Dermis blood vessel endothelial cell (primary cell): ENCODE measurements at places on chromosomes 11 and 22. TPM values are rescaled to one million over a fixed set of nuclear protein-coding genes. Genes with fewer than 3 reads are reported as not detected.
A peak's percentile ranks its signal among the peaks of the same experiment; 100 is the strongest.

Gene MS4A1
- not detected in 2 replicates for total RNA-seq

Gene SLC3A2
- 77.9 and 84.9 TPM in 2 replicates for total RNA-seq

Gene CRACR2B
- total RNA-seq: 27.5 and 29.8 TPM in 2 replicates

Gene RFPL2
- 0.14 TPM in 1 of 2 replicates, not detected in the other for total RNA-seq

Gene PLAAT3
- 59.1 and 85.3 TPM in 2 replicates for total RNA-seq

Gene OTOG
- total RNA-seq: not detected in 2 replicates

Gene NARS2
- 15.5 and 16.7 TPM in 2 replicates for total RNA-seq

Gene CEP126
- total RNA-seq: 0.34 and 1.1 TPM in 2 replicates

Gene BIK
- 1.7 and 1.9 TPM in 2 replicates for total RNA-seq

Gene TRIM49D1
- 0.17 TPM in 1 of 2 replicates, not detected in the other for total RNA-seq

Gene PRODH
- 0.05 and 1.0 TPM in 2 replicates for total RNA-seq

Gene TMEM135
- 28.1 and 37.6 TPM in 2 replicates for total RNA-seq

Gene HORMAD2
- total RNA-seq: not detected in 2 replicates

DNA sequence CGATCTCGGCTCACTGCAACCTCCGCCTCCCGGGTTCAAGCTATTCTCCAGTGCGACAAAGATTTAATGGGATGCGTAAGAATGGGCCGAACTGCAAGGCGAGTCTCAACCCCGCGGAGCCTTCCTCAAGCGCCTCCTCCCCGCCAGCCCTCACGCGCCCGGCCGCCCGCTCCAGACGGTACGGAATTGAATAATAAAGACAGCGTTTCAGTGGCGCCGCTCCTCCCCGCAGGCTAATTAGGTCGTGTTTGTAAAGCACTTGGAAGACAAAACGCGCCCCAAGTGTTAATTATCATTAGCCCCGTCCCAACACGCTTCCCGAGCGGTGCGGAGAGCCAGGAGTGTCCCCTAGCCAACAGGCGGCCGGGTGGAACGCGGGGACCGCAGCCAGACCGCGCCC is 192.0 kb downstream of the BUD13 start:
- peak; percentile 17 for DNase-seq

- no peak for DNase-seq
Measured at GRCh38 chr11:72970557-72971118, 156.4 kb downstream of the ATG16L2 start.

DNA sequence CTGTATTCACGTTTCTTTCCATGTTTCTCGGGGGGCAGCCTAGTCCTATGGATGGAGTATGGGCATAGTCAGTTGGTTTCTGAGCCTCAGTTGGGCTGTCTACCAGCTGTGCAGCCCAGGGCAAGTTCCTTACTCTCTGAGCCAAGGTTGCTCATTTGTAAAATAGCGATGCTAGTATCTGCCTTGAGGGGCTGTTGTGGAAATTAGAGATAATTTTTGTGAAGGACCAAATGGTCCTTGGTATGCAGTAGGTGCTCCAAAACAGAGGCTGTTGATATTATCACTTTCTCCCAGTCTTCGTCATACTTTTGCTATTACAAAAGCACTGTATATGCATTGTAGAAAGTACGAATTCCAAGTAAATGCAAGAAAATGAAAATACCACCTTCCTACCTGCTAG is 82.7 kb upstream of the MYOD1 start:
- no peak for DNase-seq

GRCh38 chr11:119169282-119169719 is 776 bp downstream of the NLRX1 start:
- DNase-seq: peak; percentile 50

DNA sequence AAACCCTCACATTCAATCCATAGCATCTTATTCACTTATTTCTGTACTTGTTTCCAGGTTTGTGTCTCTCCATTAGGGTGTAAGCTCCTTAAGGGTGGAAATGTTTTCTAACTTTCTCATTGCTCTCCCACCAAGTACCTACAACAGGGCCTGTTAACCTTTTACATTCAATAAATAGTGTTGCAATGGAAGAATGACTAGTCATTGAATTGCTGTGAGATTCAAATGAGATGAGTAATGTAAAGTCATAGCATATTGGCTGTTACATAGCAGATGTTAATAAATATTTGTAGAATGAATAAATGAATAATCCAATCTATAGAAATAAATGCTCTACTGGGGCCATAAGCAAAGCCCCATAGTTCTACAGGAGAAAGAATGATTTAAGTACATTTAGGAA is 75.4 kb upstream of the DDI1 start:
- DNase-seq: no peak

- DNase-seq: peak; percentile 16
Measured at GRCh38 chr11:99020352-99021225, at the start of gene CNTN5. TSS of gene CNTN5 (plus strand) at chr11:99020949.

DNA sequence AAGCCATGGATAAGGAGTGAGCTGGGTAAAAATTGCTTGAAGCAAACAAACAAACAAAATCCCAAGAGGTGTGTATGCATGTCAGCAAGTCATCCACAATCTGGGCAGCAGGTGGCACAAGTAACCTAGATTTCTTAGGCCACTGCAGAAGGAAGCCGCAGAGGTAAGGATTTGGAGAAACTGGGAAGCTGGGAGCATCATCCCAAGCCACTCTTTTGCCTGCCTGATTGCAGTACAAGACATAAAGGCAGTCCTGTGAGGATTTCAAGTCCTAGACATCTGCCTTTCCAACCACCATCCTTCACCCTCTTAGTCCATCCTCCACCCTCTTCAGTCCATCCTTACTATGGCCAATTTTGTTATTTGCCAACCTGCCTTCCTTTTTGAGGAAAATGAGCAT is 67.2 kb upstream of the BMAL1 start:
- DNase-seq: peak; percentile 88

DNA sequence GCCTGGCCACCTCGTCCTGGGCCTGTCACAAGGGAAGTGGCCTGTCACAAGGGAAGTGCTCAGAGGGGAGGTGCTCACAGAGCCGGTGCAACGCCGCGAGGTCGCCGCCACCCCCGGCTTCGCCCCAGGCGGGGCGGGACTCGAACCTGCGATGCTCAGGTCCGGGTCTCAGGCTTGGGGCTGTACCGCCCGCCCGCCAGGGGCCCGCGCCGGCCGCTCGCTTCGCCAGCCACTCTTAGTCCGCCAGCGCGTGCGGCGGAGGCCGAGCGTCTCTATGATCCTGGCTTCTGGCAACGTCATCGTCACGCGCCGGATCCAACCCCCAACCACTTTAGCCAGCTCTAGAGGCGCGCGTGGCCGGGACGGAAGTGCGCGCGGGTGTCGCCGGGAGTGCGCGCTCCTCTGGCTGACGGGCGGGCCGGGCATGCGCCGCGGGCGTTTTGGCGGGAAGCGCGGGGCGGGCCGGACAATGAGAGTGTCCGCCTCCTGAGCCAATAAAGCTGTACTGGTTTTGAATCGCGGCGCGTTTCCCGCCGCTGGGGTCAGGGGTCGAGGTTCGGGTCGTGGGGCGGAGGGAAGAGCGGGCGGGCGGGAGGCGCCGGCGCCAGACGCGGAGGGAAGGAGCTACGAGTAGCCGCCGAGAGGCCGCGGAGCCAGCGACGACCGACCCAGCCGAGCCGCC is at the start of gene TRMT2A:
Gene TRMT2A, minus strand, starts transcription at position 276 of the 682 bp plus-strand sequence. CDS start 320 bp downstream, outside the sequence.
- peak; percentile 100 for DNase-seq

- DNase-seq: no peak
Measured at GRCh38 chr11:111260811-111261210, 15.3 kb downstream of the POU2AF2 start.

- DNase-seq: peak; percentile 34
Measured at GRCh38 chr11:118939953-118940598, 14.3 kb upstream of the BCL9L start.

DNA sequence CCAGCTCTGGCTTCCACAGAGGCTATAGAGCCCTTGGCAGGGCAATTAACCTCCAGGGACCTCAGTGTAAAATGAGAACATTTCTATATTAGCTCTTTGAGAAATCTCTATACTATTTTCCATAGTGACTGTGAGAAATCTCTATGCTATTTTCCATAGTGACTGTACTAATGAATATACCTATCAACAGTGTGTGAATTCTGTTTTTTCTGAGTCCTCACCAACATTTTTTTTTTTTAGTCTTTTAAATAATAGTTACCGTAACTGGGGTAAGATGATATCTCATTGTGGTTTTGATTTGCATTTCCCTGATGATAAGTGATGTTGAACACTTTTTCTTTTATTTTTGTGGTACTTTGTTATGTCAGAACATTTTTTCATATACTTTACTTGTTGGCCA is 7.0 kb upstream of the MTNR1B start:
- DNase-seq: no peak

- DNase-seq: peak; percentile 44
Measured at GRCh38 chr11:114291381-114291780, 4.8 kb upstream of the NNMT start.

DNA sequence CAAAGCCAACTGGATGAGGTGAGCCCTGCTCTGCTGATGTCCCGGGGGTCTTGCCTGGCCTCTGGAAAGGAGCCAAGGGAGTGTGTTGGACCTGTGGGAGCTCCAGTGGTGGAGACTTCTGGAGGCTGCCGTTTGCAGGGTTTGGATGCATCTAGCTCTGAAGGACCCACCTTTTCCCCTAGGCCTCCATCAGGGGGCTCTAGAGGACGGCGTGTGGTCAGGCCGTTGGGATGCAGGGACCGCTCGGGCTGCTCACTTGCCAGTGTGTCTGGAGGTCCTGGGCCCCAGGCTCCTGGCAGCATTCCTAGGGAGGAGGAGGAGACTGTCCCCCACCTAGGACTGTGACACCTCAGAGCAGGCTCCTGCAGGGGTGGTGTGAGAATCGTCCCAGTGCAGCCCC is 58.3 kb downstream of the PRDM11 start:
- no peak for DNase-seq

- DNase-seq: no peak
Measured at GRCh38 chr11:66016793-66017177, 5.0 kb downstream of the CST6 start.

- DNase-seq: no peak
Measured at GRCh38 chr11:115279813-115280761, 224.1 kb downstream of the CADM1 start.

DNA sequence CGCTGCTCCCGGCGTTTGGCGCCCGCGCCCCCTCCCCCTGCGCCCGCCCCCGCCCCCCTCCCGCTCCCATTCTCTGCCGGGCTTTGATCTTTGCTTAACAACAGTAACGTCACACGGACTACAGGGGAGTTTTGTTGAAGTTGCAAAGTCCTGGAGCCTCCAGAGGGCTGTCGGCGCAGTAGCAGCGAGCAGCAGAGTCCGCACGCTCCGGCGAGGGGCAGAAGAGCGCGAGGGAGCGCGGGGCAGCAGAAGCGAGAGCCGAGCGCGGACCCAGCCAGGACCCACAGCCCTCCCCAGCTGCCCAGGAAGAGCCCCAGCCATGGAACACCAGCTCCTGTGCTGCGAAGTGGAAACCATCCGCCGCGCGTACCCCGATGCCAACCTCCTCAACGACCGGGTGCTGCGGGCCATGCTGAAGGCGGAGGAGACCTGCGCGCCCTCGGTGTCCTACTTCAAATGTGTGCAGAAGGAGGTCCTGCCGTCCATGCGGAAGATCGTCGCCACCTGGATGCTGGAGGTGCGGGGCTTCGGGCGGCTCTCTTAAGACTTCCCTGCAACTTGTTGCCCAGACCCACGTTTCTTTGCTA is at the start of gene CCND1:
Gene CCND1, plus strand, starts transcription at position 162 of the 587 bp plus-strand sequence. Its CDS starts 158 bp downstream, at position 320.
- peak; percentile 94 for DNase-seq

DNA sequence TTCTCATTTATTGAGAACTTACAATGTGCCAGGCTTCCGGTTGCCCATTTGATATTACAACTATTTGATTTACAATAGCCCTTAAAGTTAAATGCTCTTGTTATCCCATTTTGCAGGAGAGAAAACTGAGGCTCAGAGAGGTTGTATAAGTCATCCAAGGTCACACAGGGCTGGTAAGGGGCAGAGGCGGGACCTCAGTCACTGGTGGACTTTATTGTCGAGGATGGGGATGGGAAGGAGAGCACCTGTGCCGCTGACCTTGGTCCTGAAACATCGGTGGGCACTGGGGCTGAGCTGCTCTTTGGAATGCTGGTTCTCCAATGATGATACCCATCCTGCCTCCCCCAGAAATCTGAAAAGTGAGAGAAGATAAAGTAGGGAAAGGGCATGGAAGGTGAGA is 265.4 kb downstream of the MIAT start:
- DNase-seq: no peak

DNA sequence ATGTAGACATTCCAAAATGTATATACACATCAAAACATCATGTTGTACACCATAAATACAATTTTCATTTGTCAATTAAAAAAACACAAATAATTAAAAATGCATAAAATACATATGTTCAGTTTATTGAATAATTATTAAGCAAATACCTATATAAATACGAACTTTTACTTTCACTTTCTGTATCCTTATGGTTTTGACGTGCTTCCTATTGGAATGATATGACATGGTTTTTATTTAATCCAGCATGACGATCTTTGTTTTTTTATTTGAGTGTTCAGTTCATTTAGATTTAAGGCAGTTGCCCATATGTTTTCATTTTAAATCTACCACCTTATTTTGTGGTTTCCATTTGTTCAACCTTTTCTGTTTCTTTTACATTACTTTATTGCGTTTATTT is 198.3 kb upstream of the PLET1 start:
- peak; percentile 30 for DNase-seq

DNA sequence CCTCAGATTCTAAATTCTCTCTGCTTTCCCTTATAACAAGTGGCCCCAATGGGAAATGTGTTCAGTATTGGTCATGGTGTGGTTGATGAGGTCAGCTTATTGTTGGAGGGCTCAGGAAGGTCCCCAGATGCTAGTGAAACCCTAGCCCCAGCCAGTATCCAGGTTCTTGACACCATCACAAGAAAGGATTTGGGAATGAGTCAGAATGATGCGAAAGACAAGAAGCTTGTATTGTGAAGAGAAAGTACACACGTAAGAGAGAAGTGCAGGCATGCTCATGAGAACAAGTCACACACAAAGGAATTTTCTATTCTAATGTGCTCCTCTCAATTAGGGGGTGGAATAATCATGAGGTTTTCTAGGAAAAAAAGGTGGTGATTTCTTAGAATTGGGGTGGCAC is 34.9 kb upstream of the TRPC6 start:
- DNase-seq: no peak

DNA sequence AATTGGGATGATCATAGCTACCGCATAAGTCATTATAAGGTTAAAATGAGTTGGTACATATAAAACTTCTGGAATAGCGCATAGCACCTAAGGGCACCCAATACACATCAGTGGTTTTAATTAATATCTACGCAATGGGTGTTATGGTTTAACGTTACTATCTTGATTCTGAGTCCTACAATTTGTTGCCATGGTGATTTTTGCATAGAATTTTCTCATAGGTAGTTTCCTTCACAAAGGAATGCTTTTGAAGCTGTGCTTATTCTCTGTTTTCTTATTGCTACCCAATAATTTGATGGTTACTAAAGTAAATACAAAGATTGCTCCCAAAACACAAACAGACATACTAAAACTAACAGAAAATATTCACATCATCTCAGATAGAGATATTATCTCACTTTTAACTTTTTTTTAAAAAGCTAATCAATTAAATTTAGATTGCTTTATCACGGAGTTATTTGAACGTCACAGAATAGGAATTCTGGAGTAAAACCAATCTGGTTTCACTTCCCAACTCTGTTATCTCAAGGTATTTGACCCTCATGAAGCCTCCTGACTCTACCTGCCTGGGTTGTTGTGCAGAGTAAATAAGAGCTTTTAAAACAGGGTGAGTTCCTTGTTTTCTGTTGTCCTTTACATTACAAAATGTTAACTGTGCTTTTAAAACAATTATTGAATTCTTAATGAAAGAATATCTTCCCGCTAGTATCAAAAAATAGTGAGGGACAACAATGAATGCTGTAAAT is 635.5 kb upstream of the CCDC90B start:
- no peak for DNase-seq
